Temporal lobe (tissue), 4 donors: ENCODE measurements at places on chromosomes 5 and 9. TPM values are rescaled to one million over a fixed set of nuclear protein-coding genes. Genes with fewer than 3 reads are reported as not detected.

LCN15 gene
- not detected for total RNA-seq

FCHO2 gene
- total RNA-seq, result 47.5 TPM

RASGRF2 gene
- total RNA-seq, result 7.9 TPM

ADAMTS6 gene
- total RNA-seq, result 8.6 TPM

MELK gene
- total RNA-seq, result 3.9 TPM

OR1J2 gene
- not detected for total RNA-seq

IL5 gene
- not detected for total RNA-seq

PHYHD1 gene
- total RNA-seq, result 1.2 TPM

DRD1 gene
- total RNA-seq, result 4.7 TPM

LCN10 gene
- total RNA-seq, result not detected

VLDLR gene
- total RNA-seq, result 50.4 TPM

PCDHA9 gene
- total RNA-seq, result 12.3 TPM

CYFIP2 gene
- 78.2 TPM for total RNA-seq

PCDHA7 gene
- 8.1 TPM for total RNA-seq

CMYA5 gene
- total RNA-seq, result 0.74 TPM

FCN2 gene
- total RNA-seq, result not detected

HRCT1 gene
- total RNA-seq, result not detected

FAM81B gene
- total RNA-seq, result 0.25 TPM

DMGDH gene
- 2.0 TPM for total RNA-seq

IL3 gene
- total RNA-seq, result not detected

FAM13B gene
- total RNA-seq, result 64.4 TPM

C9orf43 gene
- total RNA-seq, result 0.25 TPM

EQTN gene
- total RNA-seq, result 1.2 TPM

C5orf46 gene
- not detected for total RNA-seq

CCL21 gene
- total RNA-seq, result not detected

F12 gene
- total RNA-seq, result 2.7 TPM

NMUR2 gene
- not detected for total RNA-seq

ZNF883 gene
- 29.0 TPM for total RNA-seq

CTSV gene
- 0.74 TPM for total RNA-seq

GLRA1 gene
- not detected for total RNA-seq

NPDC1 gene
- 24.6 TPM for total RNA-seq

GABBR2 gene
- 47.2 TPM for total RNA-seq

TGFBR1 gene
- 48.7 TPM for total RNA-seq

GLDC gene
- 14.8 TPM for total RNA-seq

HRH2 gene
- 3.0 TPM for total RNA-seq

OR13C4 gene
- not detected for total RNA-seq

PFN3 gene
- 0.74 TPM for total RNA-seq

ARHGEF39 gene
- total RNA-seq, result 0.25 TPM

AQP3 gene
- under 0.01 TPM for total RNA-seq

WDR31 gene
- 2.7 TPM for total RNA-seq

SOX30 gene
- total RNA-seq, result not detected

PCDHGA10 gene
- total RNA-seq, result 14.5 TPM
